ENCODE measurements at places on chromosomes 5 and 9. TPM values are rescaled to one million over a fixed set of nuclear protein-coding genes. Genes with fewer than 3 reads are reported as not detected.

- DNase-seq: no peak
- H3K27me3 ChIP-seq: no peaks in the 10 kb centered on the region
- H3K27ac ChIP-seq: no peak overlapping the region
Measured at GRCh38 chr5:32426440-32427151, 17.9 kb downstream of the ZFR start.

DNA sequence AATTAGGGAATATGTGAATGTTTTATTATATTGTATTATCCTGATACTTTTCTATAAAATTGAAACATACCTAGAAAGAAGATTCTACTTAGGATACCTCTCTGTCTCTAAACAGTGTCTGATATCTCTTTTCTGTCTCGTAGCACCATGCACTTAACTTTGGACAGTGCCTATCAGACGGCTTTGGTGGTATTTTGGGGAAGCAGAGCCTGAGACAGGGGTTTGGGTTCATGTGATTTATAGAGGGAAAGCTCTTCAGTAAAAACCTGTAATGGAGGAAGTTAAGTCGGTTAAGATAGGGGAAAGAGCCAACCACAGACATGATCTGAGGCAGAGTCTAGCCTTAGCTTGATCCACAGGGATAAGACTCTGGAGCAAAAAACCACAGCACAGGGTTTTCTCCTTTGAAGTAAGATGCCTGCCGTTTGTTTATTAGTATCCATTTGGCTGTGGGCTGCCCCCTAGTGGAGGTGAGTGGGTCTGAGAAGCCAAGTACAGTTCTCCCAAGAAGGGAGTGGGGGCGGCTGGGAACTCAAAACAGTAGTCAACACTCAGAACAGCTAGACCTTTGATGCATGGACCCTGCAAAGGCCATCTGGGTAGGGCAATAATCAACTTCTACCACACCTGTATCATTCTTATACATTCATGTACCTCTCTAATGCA is 141.2 kb upstream of the ASTN2 start:
- no peak for DNase-seq
- no peak overlapping the region for H3K4me3 ChIP-seq
- no peaks in the 10 kb centered on the region for H3K36me3 ChIP-seq
- H3K27ac ChIP-seq: no peak overlapping the region

DNA sequence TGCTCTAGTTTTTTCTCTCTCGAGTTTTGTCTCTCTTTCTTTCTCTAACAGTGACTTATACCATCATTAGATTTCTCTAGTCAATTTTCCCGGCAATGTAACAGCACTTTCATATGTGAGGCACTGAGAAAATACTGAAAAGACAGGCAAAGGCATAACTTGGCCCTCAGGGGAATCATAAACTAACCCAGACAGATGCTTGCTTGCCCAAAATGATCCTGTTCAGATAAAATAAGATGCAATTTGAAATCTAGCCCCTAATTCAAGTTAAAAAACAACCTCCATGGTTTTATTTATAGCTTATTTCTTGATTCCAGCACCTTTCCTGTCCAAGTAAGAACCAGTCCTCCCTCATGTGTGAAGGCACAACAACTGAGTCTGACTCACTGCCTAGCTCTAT is 294.6 kb downstream of the GAS1 start:
- H3K4me3 ChIP-seq: no peak overlapping the region
- no peaks in the 10 kb centered on the region for H3K36me3 ChIP-seq
- DNase-seq: no peak
- H3K27ac ChIP-seq: no peak overlapping the region

GRCh38 chr9:77569335-77569734 is 78.8 kb downstream of the GNA14 start:
- H3K27ac ChIP-seq: no peak overlapping the region
- no peak for DNase-seq
- H3K27me3 ChIP-seq: peaks cover 4% of the 10 kb centered on the region
- no peaks in the 10 kb centered on the region for H3K4me1 ChIP-seq

DNA sequence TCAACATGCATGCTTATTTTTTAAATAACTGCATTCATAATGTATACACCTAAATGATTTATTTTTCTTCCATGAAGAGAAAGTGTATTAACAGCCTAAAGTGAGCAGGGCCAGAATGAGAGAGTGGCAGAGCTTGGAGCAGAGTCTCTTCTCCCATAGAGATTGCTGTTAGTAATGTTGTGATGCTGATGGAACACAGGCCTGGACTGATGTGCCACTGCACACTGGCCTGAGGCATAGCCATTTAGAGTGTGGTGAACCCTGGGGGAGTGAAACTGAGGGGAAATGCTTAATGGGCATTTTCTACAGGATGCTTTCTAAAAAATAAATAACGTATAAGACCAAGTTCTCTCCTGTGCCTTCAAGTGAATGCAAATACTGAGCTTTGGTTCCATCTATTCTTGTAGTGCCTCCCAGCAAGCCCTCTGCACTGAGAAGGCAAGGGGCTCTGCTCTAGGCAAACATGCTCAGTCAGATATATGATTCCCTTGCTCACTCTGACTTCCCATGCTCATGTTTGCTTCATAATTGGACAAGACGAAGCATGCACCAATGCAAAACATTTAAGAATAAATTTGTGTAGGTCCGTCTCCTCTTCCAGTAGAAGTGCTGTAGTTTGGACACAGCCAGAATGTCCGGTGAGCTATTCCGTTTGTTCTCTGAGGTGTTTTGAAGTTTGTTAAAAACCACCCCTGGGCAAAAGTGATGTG is 185.7 kb downstream of the PBX3 start:
- no peaks in the 10 kb centered on the region for H3K27me3 ChIP-seq
- DNase-seq: no peak
- peaks cover 17% of the 10 kb centered on the region for H3K4me1 ChIP-seq

The DOLPP1 gene
- total RNA-seq: 22.5 TPM

GRCh38 chr5:149188383-149188782 is 47.1 kb downstream of the ABLIM3 start:
- H3K4me1 ChIP-seq: no peaks in the 10 kb centered on the region
- H3K27ac ChIP-seq: no peak overlapping the region
- no peak for DNase-seq
- H3K27me3 ChIP-seq: peaks cover 16% of the 10 kb centered on the region

GRCh38 chr5:56415356-56415765 is 182.2 kb upstream of the ANKRD55 start:
- no peaks in the 10 kb centered on the region for H3K27me3 ChIP-seq
- no peak overlapping the region for H3K4me3 ChIP-seq
- peak overlapping the region; percentile 57 for H3K27ac ChIP-seq
- H3K36me3 ChIP-seq: peaks cover 1% of the 10 kb centered on the region
- peaks cover 41% of the 10 kb centered on the region for H3K4me1 ChIP-seq

DNA sequence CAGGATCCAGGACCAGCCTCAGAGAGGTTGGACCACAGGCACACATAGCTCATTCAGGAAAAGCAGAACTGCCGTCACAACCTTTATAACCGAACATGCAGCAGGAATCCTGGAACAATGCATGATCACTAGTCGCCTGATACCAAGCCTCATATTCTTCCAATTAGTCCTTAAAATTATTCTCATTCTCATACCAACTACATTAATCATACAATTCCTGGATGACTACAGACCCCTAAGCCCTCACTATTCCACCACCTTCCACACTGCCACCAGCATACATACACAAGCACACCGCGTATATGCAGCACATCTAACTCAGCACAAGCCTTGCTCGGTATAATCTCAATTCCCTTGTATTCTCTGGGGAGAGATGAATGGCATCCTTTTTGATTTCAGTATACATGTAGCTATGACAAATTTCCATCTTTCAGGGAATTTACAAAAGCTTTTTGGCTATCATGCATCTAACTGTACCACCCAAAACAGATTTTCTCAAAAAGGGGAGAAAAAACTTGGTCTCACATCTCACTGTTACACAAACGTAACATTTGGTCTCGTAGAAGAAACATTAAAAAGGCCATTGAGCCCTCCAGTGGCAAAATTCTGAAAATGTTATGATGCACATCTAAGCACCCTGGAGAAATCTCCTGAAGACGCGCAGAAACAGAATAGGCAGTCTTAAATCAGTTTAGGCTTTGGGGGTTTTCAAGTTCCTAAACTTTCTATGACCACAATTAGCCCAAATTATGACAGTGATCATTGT is 46.2 kb downstream of the MCTP1 start:
- H3K4me3 ChIP-seq: no peak overlapping the region
- H3K4me1 ChIP-seq: peaks cover 12% of the 10 kb centered on the region
- peaks cover 29% of the 10 kb centered on the region for H3K27me3 ChIP-seq
- DNase-seq: no peak
- H3K27ac ChIP-seq: no peak overlapping the region

DNA sequence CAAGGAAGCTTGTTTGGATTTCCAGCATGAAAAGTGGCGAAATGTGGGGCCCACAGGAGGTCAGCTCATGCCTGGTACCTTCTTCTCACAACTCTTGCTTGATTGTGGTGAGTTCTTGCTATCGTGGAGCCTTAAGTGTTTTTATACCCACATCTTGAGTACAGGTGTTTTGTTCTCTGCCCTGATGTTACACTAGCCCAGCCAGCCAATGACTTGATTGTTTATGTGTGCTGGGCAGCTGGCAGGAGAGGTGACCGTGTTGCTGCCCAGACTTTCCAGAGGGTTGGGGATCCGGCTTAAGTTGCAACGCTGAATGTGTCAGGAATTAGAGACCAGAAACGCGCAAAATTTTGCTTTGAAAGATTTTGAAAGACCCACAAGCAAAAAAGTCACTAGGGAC is 24.0 kb upstream of the TPPP start:
- peaks cover 5% of the 10 kb centered on the region for H3K4me1 ChIP-seq
- no peak for DNase-seq
- H3K36me3 ChIP-seq: peaks cover 3% of the 10 kb centered on the region
- H3K4me3 ChIP-seq: no peak overlapping the region
- peaks cover 46% of the 10 kb centered on the region for H3K27me3 ChIP-seq

DNA sequence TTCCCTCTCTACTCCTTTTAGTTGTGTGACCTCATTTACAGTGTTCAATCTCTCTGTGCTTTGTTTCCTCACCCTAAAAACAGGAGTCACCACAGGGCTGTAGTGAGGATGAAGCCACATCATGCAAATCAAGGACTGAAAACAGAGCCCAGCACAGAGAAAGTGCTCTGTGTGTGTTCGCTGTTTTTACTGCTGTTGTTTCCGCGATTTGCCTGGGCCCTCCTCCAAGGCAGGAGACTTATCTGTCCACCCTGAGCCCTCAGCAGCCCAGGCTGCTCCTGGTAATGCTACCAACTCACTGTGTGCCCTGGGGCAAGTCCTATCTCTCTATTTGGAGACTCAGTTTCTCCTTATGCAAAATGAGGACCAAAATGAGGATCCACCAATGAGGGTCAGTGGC is 87.2 kb upstream of the NEURL1B start:
- H3K4me3 ChIP-seq: no peak overlapping the region
- DNase-seq: peak; percentile 38
- H3K27ac ChIP-seq: no peak overlapping the region
- peaks cover 25% of the 10 kb centered on the region for H3K4me1 ChIP-seq
- H3K36me3 ChIP-seq: no peaks in the 10 kb centered on the region

GRCh38 chr5:94508461-94509148 is 109.8 kb downstream of the KIAA0825 start:
- no peaks in the 10 kb centered on the region for H3K4me1 ChIP-seq
- no peaks in the 10 kb centered on the region for H3K36me3 ChIP-seq
- H3K27me3 ChIP-seq: no peaks in the 10 kb centered on the region
- no peak for DNase-seq
- H3K4me3 ChIP-seq: no peak overlapping the region

- H3K36me3 ChIP-seq: peaks cover 52% of the 10 kb centered on the region
- no peaks in the 10 kb centered on the region for H3K27me3 ChIP-seq
- peak overlapping the region; percentile 43 for H3K27ac ChIP-seq
- no peak for DNase-seq
- peaks cover 35% of the 10 kb centered on the region for H3K4me1 ChIP-seq
- H3K4me3 ChIP-seq: no peak overlapping the region
Measured at GRCh38 chr9:134716067-134716466, 74.5 kb downstream of the COL5A1 start.

DNA sequence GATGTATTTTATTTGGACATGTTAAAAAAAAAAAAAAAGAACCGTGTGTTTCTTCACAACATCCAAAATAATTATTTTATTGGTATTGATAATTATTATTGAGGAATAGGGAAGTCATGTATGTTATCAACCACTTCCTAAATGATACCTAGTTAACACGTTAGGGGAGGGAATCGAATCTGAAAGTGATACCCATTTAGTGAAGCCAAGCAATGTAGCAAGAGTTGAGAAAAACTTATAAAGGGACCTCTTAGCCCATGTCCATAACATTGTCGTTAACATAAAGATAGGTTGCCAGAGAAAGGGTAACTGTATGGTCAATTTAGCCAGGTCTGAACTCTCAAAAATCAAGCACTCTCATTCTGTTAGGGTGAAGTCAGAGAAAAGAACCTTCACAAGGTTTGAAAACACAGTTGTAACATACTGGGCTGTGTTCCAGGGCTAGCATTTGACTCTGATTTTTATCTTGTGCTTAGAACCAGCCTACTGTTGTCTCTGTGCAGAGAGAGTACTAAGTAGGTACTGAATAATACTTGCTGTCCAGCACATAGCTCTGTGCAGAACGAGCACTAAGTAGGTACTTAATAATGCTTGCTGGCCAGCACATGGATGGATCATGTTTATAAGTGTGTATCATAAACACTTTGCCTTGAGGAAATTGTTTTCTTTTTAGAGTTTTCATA is 60.4 kb downstream of the GHR start:
- peaks cover 5% of the 10 kb centered on the region for H3K36me3 ChIP-seq
- DNase-seq: no peak
- H3K4me1 ChIP-seq: no peaks in the 10 kb centered on the region
- no peaks in the 10 kb centered on the region for H3K27me3 ChIP-seq
- H3K27ac ChIP-seq: no peak overlapping the region
- no peak overlapping the region for H3K4me3 ChIP-seq

- peak overlapping the region; percentile 42 for H3K27ac ChIP-seq
- H3K27me3 ChIP-seq: no peaks in the 10 kb centered on the region
- peaks cover 1% of the 10 kb centered on the region for H3K36me3 ChIP-seq
- H3K4me3 ChIP-seq: no peak overlapping the region
- DNase-seq: no peak
Measured at GRCh38 chr9:130815242-130815808, 19.7 kb upstream of the ABL1 start.

Data from chondrocyte (in vitro differentiated cells).